ENCODE measurements at places on chromosomes 12 and 14.

DNA sequence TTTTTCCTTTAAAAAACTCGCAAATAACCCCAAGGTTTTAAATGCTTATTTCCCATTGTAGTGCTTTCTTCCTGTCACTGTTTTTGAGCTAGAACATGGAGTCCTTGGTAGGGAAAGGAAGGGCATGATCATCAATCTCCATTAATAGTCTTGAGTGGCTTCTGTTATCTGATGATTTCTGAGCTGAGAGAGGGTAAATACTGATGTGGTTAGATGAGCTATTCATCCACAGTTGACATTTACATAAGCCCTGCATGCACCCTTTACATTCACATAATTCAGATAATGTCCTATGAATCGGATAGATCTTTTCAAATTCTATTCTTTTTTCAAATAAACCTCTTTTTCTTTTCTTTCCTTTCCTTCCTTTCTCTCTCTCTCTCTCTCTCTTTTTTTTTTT lies 81.4 kb downstream of the NTN4 start:
- no peak for DNase-seq

DNA sequence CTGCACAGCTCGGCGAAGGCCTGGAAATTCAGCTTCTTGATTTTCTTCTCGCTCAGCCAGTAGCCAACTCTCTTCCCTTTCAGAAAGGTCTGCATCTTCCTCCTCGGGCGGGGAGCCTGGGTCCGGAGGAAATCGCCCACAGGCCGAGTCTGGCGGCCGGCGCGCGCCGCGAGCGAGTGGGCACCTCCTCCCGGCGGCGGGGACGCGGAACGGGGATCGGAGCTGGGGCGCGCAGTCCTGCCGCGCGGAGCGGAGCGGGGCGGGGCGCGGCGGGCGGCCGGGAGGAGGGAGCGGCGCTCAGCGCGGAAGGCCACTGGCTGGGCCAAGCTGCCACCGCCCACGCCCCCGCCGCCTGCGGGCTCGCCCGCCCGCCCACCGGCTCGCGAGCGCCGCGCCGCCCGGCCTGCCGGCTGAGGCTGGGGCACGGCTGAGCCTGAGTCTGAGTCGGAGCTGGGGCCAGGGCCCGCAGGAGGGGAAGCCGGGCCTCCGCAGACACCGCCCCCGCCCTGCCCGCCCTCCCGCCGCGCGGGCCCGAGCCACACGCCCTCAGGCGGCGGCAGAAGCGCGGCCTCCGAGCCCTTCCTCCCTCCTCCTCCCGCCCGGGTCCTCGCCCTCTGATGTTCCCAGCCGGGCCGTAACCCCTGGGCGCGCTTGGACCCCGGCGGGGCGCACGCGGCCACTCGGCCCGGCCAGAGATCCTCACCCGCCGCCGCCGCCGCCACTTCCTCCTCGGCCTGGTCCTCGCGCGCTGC lies 480 bp downstream of the ITPK1 start:
- peak; percentile 39 for DNase-seq

GRCh38 chr14:28773176-28773575 lies 6.6 kb downstream of the FOXG1 start:
- DNase-seq: no peak

- no peak for DNase-seq
Measured at GRCh38 chr14:32510815-32511214, 181.7 kb downstream of the AKAP6 start.

GRCh38 chr12:90008277-90008676 lies 299.6 kb upstream of the ATP2B1 start:
- no peak for DNase-seq

- DNase-seq: no peak
Measured at GRCh38 chr14:95048771-95049312, 108.5 kb downstream of the DICER1 start.

DNA sequence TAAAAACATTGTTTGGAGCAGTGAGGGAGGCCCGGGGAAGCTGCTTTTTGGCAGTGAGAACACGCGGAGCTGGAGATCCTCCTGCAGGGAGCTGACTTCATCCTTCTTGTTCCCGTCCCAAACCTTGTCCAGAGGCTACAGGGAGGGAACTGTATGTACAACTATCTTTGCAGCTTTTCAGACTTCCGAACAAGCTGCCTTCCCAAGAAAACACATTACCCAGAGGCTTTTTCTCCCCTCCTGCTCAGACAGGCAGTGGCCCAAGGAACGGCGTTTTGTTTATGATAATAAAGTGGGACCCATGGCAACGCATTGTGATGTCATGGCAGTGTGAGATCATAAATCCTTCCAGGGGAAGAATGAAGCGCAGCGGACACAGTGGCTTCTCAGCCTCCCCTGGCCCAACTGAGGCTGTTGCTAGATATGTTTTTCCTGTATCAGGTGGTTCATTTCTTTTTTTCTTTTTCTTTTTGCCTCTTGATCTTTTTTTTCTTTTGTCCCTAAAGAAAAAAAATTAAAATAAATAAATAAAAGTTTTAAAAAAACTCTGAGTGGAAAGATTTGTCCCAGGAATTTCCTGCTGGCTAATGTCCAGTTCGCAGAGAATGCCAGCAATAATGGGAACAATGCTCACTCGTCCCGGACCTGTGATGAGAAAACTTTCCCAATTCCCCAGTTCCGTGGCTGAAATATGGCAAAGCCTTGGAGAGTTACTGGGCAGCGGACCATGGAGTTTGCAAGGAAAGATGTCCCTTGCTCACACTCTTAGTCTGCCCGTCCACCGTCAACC lies 103.4 kb upstream of the MAP1LC3B2 start:
- DNase-seq: peak; percentile 12

GRCh38 chr12:26704684-26705460 lies 128.1 kb downstream of the ITPR2 start:
- DNase-seq: no peak

GRCh38 chr12:52441320-52441911 lies 7.2 kb upstream of the KRT75 start:
- no peak for DNase-seq

DNA sequence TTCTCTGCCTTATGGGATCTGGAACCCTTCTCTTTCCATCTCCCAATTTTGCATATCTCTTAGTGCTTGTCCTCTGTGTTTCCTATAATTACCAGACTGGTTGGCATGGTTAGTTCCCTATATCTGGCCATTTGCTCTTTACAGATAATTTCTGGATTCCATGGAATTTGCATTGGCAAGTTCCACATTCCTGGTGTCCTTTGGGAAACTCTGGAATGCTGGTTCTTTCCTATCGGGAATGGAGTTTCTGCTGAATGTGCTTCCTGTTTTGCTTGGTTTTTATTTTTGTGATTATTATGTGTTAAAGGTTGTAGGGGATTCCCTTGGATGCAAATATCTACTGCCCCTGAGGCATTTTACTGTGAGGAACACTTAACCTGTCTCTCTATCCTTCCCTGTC lies 193.0 kb upstream of the BTG1 start:
- DNase-seq: no peak

GRCh38 chr14:34104489-34105397 lies 153.9 kb upstream of the EGLN3 start:
- no peak for DNase-seq

GRCh38 chr12:41254004-41254914 lies 66.1 kb downstream of the PDZRN4 start:
- DNase-seq: no peak

- no peak for DNase-seq
Measured at GRCh38 chr14:102982852-102983470, 60.5 kb downstream of the AMN start.

- DNase-seq: no peak
Measured at GRCh38 chr12:47819138-47819895, 386 bp downstream of the HDAC7 start.

- no peak for DNase-seq
Measured at GRCh38 chr12:24328261-24328660, 378.8 kb upstream of the SOX5 start.

- DNase-seq: no peak
Measured at GRCh38 chr12:88650715-88651114, 70.4 kb upstream of the KITLG start.

- peak; percentile 17 for DNase-seq
Measured at GRCh38 chr12:104516821-104517220, 60.1 kb downstream of the CHST11 start.

DNA sequence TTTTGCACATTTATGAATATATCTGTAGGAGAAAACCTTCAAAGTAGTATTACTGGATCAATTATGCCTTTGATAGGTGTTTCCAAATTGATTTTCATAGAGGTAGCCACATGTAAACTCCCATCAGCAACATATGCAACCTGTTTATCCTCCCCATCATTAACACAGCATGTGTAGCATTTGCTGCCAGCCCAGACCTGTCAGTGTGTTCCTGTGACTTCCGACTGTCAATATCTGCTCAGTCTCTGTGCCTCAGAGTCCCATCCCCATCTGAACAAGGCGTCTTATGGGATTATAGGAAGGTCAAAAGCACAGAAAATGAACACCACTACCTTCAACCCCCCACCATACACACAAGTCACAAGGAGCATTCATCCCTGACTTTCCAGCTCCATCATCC lies 9.5 kb upstream of the CAPRIN2 start:
- DNase-seq: no peak

GRCh38 chr12:32964981-32965585 lies 68.5 kb upstream of the PKP2 start:
- DNase-seq: no peak

DNA sequence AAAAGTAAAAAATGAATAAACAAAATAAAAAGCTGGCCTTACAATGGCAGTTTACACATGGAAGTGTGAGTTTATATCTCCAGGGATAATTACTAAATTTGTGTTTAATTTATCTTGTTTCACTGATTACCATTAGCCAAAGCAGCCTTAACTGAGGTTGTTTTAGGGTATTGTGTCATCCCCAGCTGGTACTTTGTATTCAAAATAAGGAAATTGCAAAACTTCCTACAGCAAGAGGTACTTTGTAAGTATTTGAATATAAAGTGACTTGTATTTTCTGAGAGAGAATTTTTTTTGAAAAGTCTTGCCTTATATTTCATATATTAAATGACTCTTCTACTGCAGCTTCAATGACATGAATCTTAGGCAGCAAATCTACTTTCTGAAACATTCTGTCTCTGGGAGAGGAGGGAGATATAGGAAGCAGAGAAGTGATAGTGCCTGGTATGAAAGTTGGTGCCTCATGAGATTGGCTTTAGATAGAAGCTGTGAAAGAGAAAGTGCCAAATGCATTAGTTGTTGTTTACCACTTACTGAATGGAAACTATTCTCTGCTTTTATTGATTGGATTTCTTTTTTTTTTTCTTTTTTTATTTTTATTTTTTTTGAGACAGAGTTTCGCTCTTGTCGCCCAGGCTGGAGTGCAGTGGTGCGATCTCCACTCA lies 6.7 kb downstream of the FNTB start:
- DNase-seq: no peak

DNA sequence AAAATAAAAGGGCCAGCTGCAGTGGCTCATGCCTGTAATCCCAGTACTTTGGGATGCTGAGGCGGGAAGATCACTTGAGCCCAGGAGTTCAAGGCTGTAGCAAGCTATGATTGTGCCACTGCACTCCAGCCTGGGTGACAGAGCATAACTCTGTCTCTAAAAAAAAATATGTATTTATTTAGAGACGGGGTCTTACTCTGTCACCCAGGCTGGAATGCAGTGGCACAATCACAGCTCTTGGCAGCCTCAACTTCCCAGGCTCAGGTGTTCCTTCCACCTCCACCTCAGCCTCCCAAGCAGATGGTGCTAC lies 179.3 kb upstream of the ATF7IP start:
- no peak for DNase-seq

- DNase-seq: no peak
Measured at GRCh38 chr12:101866615-101867373, 10.6 kb upstream of the DRAM1 start.

- DNase-seq: no peak
Measured at GRCh38 chr12:81083906-81084513, 6.1 kb downstream of the ACSS3 start.

- no peak for DNase-seq
Measured at GRCh38 chr12:66808606-66809005, 129.7 kb upstream of the GRIP1 start.

- DNase-seq: no peak
Measured at GRCh38 chr12:57133013-57133569, 4.8 kb downstream of the LRP1 start.

DNA sequence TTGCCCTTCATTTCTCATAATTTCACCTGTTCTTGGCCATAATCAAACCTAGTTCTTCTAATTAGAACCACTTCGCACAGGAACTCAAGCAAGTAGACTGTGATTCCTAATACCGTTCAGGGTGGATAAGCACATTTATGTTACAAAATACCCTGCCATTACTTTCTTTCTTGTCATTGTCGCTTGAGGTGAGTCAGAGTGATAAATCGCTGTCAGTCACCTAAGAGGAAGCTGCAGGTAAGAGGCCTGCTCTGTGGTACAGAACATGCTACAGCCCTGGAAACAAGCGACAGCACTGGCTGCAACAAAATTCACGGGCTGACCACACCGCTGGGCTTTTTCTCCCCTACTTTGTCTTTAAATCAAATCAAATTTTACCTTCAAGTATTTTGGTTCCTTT lies 218.2 kb downstream of the ANO6 start:
- no peak for DNase-seq

DNA sequence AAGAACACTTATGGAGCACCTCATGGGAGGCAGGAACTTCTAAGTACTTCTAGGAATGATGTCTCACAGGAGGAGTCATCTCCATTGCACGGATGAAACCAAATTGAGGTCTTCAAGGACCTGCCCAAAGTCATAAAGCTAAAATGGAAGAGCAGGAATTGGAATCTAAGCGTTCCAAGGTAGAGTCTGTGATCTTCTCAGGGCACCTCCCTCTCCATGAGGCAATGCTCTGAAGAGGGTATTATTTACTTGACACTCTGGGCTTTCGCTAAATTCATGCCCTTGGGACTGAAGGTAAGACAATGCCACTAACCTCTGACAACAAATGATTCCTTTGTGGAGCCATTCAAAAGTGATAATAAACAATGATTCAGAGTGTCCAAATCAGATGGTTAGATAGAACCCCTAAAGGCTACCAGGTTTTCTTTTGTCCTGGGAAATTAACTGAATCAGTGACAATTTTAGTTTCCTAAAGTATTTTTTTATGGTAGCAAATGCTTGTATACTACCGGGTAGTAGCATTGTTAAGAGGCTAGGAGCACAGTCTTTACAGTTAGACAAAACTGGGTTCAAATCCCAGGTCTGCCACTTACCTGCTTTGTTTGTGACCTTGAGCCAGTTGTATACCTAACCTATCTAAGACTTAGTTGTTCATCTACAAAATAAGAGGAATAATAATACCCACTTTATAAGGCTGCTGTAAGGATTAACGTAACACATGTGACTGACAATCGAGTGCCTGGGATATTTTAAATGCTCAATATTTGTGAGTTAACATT lies 12.3 kb downstream of the HMGA2 start:
- DNase-seq: no peak

Measured in NCI-H2029 (cell line).